ENCODE measurements at places on chromosomes 1 and 21.

- no peak for DNase-seq
Observed at GRCh38 chr1:198726455-198726854, 87.6 kb downstream of the PTPRC start.

DNA sequence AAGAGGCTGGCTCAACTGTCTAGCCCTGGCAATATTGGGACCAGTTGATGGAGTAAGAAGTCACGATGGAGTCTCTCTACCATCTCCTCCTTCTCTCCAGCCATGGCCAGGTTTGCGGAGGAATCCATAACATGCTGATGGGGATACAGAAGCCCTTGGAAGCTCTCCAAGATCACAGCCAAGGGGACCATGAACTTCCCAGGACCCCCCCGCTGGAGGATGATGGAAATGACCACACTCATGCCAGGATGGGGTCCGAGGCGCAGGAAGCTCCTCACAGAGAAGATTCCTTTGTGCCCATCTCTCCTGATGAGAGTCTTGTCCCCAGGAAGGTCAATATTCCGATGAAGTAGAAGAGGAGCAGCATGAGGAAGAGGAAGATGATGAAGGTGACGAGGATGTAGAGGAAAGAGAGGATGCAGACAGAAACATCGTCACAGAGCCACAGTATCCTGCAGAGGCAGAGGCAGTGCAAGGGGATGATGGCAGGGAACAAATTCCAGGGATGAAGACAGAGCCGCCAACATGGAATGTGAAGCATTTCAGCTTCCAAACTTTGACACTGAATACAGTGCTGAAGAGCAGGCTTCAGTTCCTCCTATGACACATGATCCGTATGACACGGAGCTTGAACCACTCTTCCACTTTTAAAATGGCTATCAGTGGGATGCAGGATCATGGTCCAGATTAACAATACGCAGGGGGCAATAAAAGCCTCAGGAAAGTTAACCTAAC, 57.9 kb upstream of the EDN2 start:
- no peak for DNase-seq

GRCh38 chr1:21689661-21690372, 20.7 kb upstream of the RAP1GAP start:
- no peak for DNase-seq

DNA sequence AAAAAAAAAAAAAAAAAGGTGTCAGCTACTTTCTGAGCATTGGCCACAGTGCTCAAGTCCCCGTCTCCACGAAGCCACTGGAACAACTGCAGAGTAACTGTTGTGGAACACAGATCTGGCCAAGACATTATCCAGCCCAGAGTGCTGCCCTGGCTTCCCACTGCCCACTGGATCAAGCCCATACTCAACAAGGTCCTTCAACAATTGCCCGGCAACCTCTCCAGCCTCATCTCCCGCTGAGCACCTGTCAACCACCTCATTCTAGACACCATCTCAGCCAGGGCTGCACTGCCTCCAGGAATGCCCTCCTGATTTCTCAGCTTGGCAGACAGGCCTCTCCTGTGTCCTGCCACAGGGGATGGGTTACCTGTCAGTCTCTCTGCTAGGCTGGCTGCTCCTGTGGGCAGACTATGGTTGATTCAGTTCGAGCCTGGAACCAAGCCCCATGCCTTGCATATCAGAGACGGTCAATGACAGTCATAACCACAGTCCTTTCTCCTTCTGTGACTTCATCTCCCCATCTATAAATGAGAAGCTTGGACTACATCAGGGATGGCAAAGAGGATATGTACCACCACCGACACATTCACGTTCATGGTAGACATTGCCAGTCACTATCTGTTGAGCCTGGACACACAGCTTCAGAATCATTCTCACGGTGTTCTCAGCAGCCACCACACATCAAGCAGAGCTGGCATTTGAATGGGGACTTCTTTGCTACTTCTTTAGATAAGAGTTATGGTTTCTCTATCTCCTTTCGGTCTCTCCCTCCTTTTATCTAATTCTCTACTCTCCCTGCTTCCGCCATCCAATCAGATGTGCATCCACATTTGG, 76.9 kb downstream of the MRPL37 start:
- no peak for DNase-seq

GRCh38 chr1:84771895-84772294, 81.6 kb upstream of the SSX2IP start:
- DNase-seq, result no peak

- no peak for DNase-seq
Observed at GRCh38 chr1:60535713-60536112, 462.1 kb upstream of the C1orf87 start.

DNA sequence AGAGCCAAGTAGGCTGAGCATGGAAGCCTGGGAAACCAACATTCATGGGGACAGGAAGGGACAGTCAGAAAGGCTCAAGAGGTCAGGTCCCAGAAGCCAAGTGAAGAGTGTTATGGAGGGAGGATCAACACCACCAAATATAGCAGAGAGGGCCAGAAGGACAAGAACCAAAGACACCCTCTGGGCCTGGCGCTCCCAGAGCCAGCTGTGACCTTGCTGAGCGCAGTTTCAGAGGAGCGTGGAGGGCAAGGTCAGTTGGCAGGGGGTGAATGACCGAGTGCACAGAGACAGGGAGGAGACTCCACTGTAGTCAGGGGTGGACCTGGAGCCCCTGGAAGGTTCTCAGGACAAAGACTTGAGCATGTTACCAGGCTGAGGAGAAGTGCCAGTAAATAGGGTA, 4.4 kb upstream of the ASCL5 start:
- no peak for DNase-seq

- DNase-seq, result no peak
Observed at GRCh38 chr1:228911225-228912210, 176.2 kb downstream of the RHOU start.

GRCh38 chr1:10402729-10403274, 3.9 kb downstream of the PGD start:
- no peak for DNase-seq

DNA sequence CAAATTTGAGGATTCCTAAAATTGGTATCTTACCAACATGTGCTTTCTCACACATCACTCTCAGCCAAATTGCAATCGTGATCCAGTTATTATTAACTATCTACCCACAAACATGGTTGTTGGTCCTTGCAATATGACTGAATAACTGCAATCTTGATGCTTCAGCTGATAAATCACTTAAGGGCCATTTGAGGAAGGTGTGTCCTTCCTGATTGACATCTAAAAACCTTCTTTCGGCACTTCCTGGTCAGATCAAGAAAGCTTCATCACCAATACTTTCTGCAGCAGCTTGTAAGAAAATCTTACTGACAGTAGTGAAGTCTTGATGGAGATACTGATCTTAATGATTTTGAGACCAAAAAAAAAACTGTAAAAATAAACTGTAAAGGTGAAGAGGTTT, 48.5 kb upstream of the KCTD3 start:
- DNase-seq, result no peak

DNA sequence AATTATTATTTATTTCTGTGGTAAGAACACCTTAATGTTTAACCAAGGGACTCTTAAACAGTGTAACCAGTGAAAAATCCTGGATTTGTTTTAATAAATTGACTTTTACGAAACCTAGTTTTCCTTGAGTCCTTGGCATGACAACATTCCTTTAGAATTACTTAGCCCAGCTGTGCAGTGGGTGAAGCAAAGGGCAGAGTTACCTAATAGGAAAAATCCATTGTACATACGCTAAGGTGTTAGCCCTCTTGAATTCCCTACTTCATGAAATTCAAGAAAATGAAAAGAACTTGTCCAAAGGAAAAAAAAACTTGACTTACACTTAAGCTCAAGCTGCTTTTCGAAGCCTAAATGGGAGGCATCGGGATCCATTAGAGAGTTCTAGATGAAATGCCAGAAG, 852.0 kb upstream of the ADAMTS5 start:
- no peak for DNase-seq

DNA sequence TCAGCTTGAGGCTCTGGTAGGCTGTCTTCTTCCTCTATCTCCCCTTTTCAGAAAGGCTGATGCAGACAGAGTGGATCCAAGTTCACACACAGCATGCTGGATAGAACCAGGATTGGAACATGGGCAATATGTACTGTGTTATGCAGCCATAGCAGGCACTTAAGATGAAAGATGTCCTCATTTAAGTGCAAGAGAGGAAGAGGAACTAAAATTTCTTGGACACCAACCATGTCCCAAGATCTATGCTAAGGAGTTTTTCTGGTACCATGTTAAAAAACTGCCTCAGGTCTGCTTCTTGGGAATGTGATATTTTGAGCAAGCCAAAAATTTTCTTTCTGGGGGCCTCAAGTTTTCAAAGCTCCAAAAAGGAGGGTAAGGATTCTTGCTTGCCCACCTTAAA, 1.2 kb downstream of the SDHB start:
- DNase-seq, result no peak

DNA sequence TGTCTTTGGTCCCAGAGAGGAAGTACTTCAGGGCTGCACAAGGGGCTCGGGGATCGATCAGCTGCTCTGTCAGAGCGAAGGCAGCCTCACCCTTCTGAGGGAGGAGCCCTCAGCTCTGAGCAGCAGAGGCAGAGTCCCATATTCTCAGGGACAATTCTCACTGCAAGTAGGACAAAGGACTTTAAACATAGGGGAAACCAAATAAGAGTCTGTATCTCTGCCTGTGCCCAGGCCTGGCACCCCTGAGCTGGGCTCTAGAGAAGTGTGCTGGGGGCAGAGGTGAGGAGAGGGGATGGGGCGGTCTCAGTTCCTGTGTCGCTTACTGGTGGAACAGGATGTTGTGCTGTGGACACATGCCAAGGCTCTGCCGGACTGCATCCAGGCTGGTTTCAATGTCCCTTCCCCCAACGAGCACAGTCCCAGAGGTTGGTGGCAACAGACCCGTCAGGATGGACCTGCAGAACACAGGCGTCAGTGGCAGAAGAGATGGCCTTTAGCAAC, 76.6 kb downstream of the ABCA4 start:
- no peak for DNase-seq

DNA sequence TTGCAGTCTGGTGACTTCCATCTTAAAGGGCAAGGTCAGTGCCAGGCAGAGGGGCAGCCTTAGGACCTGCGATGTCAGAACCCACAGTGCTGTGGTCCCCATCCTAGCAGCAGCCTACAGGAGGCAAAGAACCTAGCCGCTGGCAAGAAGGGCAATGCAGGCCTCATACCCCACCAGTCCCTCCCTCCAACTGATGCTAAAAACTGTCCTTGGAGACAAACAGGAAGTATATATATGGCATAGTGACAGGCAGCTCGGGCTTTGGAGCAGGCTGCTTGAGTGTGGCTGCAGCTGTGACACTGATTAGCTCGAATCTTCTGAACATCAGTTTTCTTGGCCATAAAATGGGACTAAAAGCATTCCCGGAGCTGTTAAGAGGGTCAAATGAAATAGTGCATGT, 156.0 kb upstream of the VAMP3 start:
- DNase-seq, result no peak

DNA sequence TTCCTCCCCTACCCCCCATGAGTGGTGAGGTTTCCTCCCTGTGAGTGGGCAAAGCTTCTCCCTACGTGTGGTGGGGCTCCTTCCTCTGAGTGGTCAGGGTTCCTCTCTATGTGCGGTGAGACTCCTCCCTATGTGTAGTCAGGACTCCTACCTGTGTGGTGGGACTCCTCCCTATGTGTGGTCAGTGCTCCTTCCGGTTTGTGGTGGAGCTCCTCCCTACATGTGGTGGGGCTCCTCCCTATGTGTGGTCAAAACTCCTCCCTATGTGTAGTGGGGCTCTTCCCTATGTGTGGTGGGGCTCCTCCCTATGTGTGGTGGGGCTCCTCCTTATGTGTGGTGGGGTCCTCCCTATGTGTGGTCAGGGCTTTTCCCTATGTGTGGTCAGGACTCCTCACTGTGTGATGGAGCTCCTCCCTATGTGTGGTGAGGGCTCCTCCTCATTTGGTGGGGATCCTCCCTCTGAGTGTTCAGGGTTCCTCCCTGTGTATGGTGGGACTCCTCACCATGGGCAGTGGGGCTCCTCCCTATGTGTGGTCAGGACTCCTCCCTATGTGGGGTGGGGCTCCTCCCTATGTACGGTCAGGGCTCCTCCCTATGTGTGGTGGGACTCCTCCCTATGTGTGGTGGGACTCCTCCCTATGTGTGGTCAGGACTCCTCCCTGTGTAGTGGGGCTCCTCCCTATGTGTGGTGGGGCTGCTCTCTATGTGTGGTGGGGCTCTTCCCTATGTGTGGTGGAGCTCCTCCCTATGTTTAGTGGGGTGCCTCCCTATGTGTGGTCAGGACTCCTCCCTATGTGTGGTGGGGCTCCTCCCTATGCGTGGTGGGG, 29.1 kb downstream of the PRSS38 start:
- no peak for DNase-seq

- no peak for DNase-seq
Observed at GRCh38 chr1:66380452-66381212, 153.3 kb upstream of the SGIP1 start.

GRCh38 chr1:67162954-67163353, 3.3 kb upstream of the IL23R start:
- DNase-seq, result no peak

GRCh38 chr1:6287431-6287886, 26.6 kb upstream of the GPR153 start:
- no peak for DNase-seq

GRCh38 chr1:70633004-70633403, 221.9 kb downstream of the CTH start:
- no peak for DNase-seq

DNA sequence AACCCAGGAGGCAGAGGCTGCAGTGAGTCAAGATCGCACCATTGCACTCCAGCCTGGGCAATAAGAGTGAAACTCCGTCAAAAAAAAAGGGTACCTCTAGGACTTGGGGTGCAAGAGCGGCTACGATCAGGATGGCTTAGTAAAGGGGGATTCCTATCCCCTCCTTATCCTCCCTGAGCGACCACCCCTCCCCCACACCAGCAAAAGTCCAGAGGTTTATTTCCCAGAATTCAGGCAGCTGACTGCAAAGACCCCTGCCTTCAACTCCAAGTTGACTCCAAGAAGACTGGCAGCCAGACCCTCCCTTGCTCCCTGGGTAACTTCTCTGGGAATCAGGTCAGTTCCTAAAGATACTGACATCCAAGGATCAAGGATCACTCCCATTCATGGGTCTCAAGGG, 12.4 kb upstream of the PRDM16 start:
- DNase-seq, result no peak

DNA sequence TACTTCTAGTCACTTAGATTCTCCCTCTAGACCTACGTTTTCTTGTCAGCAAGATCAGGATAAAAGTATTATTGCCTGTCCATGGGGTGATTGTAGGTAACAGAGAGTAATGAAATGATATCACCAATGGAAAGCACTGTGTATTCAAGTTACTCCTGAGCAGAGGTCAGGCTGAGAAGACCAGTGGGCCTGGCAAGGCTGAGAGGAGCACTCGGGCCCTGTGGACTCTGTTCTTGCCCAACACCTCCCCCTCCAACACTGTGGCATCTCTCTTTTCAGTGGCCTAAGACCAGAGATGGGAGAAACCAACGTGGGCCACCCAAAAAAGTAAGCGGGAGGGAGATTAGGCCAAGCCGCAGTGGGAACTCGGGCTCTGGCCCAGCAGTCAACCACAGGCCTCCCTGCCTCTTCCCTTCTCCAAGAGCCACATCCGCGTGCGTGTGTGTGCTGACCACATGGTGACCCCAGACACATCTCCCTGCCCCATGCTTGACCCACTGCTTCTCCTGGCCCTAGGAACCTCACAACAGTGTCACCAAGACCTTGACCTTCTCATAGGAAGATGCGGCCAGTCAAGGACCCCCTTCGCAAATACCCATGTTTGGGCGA, 12.3 kb downstream of the RORC start:
- DNase-seq, result no peak

GRCh38 chr1:183019139-183019740, 4.0 kb upstream of the LAMC1 start:
- no peak for DNase-seq

Measured in activated T-cell treated with anti-CD3 and anti-CD28 coated beads for 1 hour (primary cell).